Naive B cell (primary cell): ENCODE measurements at places on chromosomes 2 and 18.

DNA sequence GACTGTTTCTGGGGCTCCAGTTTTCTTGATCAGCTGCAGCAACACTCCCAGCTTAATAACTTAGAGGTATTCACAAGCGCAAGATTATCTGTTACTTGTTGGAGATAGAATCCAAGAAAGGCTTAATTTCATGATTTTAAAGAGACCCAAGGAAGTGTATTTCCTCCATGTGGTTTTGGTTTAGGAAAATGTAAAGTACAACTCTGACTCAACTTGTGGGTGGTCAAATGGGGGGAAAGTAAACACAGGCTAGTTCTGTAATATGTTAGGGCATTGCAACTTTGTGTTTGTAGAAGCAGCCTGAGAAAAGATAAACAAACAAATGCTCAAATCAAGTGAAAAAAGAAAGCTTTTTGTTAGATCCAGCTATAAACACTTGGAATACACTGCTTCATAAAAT is 90.1 kb upstream of the COL3A1 start:
- H3K4me3 ChIP-seq: no peak overlapping the region
- DNase-seq: no peak

DNA sequence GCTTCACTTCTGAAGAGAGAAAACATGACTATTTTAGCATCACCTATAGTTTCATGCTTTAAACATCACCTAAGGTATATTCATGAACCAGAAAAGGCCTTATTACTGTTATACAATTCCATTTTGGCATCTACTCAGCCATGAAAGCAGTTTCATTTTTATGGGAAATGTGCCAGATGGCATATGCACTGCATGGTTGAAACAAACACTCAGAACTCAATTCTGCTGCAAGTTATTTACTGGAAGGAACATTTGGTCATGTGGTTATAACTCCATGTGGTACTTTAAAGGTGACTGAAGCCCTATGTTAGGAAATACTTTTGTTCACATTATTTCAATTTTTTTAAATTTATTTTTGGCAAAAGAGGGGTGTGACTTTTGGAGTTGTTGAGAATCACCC is 287.5 kb upstream of the CRIM1 start:
- H3K27me3 ChIP-seq: peaks cover 6% of the 10 kb centered on the region
- H3K27ac ChIP-seq: no peak overlapping the region
- no peaks in the 10 kb centered on the region for H3K36me3 ChIP-seq
- H3K4me1 ChIP-seq: no peaks in the 10 kb centered on the region
- H3K4me3 ChIP-seq: no peak overlapping the region

DNA sequence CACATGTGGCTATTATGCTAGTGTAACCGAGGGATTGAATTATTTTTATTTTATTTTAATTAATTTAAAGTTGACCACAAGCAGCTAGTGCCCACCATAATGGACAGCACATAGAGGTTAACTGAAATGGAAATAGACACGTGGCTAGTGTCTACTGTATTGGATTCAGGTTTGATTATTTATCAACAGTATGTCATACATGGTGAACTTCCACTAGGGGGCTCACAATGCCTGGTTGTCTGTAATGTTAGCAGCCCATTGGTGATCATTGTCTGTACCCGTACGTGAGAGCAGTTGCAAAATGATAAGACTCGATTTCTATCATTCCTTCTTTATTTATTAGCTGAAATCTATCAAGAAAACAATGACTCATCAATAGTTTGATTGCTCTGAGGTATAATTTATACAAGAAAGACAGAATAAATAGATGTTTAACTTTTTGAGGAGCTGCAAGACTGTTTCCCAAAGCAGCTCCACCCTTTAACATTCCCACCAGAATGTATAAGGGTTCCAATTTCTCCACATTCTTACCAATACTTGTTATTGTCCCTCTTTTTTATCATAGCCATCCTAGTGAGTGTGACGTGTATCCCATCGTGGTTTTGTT is 76.5 kb downstream of the CYBRD1 start:
- H3K4me3 ChIP-seq: no peak overlapping the region
- H3K27me3 ChIP-seq: peaks cover 25% of the 10 kb centered on the region
- H3K36me3 ChIP-seq: peaks cover 2% of the 10 kb centered on the region
- H3K4me1 ChIP-seq: peaks cover 6% of the 10 kb centered on the region

DNA sequence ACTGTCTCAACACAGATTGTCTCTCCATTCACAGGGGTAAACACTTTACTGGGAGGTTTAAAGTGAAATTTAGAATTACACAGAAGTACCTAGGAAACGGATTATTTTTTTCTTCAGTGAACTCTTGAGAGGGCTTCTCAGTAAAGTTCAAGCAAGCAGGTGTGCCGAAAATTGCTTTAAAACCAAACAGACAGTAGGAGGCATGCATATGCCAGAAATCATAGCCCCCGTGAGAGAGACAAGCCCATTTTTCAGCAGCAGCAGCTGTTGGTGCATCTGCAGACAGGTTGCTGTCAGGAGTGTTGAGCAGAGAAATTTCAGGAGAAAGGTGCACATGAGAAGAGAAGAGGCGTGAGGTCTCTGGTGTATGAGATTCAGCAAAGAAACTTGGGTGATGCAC is 2115.5 kb upstream of the CELF4 start:
- H3K4me1 ChIP-seq: no peaks in the 10 kb centered on the region
- H3K27ac ChIP-seq: no peak overlapping the region
- H3K4me3 ChIP-seq: no peak overlapping the region
- H3K36me3 ChIP-seq: no peaks in the 10 kb centered on the region

GRCh38 chr2:175843625-175844024 is 158.4 kb downstream of the LNPK start:
- no peak overlapping the region for H3K4me3 ChIP-seq
- no peak overlapping the region for H3K27ac ChIP-seq
- H3K4me1 ChIP-seq: no peaks in the 10 kb centered on the region
- H3K36me3 ChIP-seq: no peaks in the 10 kb centered on the region

GRCh38 chr2:216650626-216651257 is 17.5 kb downstream of the IGFBP2 start:
- no peaks in the 10 kb centered on the region for H3K36me3 ChIP-seq
- no peak overlapping the region for H3K4me3 ChIP-seq
- no peak overlapping the region for H3K27ac ChIP-seq
- no peaks in the 10 kb centered on the region for H3K4me1 ChIP-seq
- DNase-seq: no peak

GRCh38 chr2:95174031-95174542 is 8.5 kb downstream of the ZNF2 start:
- no peaks in the 10 kb centered on the region for H3K27me3 ChIP-seq
- DNase-seq: no peak
- no peak overlapping the region for H3K27ac ChIP-seq

GRCh38 chr18:8040021-8040420 is 472.9 kb downstream of the PTPRM start:
- H3K4me3 ChIP-seq: no peak overlapping the region
- H3K27me3 ChIP-seq: no peaks in the 10 kb centered on the region
- no peaks in the 10 kb centered on the region for H3K4me1 ChIP-seq
- no peak for DNase-seq
- H3K27ac ChIP-seq: no peak overlapping the region

DNA sequence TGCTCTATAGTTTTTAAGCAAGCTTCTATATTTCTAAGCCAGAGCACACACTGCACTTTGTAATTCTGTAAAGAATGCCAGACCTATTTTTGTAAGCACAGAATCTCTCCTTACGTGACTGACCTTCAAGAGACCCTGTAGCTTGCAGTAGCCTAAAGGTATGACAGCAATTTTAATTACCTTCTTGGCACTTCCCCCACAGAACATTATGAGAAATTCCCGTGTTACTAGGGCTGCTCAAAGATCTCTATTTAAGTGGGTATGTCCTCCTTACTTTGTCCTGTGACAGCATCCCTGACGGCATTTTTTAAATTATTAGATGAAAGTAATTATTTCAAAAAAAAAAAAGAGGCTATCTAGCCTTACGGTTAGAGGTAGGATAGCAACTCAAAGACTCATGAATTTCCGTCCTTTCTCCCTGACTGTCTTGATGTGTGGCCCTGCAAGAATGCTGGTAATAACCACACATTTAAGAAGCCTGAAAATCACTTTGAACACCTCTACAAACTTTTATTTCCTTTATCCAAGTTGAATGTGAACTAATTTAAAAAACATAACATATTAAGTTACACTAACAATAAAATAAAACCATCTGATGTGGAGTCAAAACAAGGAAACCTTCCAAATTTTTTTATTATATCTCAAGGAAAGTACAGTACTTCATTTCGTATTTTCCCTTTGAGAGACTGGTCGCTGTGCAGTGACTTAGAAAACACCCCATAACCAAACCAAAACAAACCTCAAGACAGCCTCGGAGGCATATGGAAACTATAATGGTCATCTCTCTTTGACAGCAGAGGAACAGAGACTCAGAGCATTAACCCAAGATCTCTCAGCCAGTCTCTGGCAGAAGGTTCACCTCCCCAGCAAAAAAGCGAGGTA is 54.9 kb downstream of the THUMPD2 start:
- H3K4me1 ChIP-seq: peaks cover 4% of the 10 kb centered on the region
- no peak for DNase-seq
- no peak overlapping the region for H3K4me3 ChIP-seq
- H3K27me3 ChIP-seq: peaks cover 4% of the 10 kb centered on the region
- no peaks in the 10 kb centered on the region for H3K36me3 ChIP-seq
- no peak overlapping the region for H3K27ac ChIP-seq
